ENCODE measurements at places on chromosomes 2 and 18.

- DNase-seq = no peak
These were observed 13.1 kb upstream of the LRATD1 start for GRCh38 chr2:14619441-14619840.

- no peak for DNase-seq
These were observed 33.6 kb upstream of the DOK6 start for GRCh38 chr18:69367104-69367503.

DNA sequence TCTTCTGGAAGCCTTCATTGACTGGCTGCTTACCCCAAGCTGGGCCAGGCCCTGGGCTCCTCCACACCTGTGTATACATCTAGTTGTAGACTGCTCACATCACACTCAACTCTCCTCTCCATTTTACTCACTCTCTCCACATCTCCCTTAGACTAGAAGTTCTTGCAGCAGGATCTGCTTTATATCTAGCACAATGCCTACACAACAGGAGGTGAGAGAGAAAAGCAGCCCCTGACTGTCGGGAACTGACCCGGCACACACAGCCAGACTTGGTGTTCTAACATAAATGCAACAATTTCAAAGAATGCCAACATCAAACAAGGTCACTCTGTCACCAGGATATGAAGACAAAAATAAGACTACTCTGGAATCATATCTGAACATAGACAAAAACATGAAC, 5.9 kb downstream of the KIDINS220 start:
- DNase-seq = no peak

- no peak for DNase-seq
These were observed 226.4 kb upstream of the VWC2L start for GRCh38 chr2:214184461-214184860.

- no peak for DNase-seq
These were observed 1.5 kb upstream of the RRM2 start for GRCh38 chr2:10120877-10121574.

- DNase-seq = peak; percentile 44
These were observed 1.9 kb downstream of the CTLA4 start for GRCh38 chr2:203869223-203870042.

GRCh38 chr2:159137511-159138241, 148.8 kb downstream of the WDSUB1 start:
- DNase-seq = no peak

DNA sequence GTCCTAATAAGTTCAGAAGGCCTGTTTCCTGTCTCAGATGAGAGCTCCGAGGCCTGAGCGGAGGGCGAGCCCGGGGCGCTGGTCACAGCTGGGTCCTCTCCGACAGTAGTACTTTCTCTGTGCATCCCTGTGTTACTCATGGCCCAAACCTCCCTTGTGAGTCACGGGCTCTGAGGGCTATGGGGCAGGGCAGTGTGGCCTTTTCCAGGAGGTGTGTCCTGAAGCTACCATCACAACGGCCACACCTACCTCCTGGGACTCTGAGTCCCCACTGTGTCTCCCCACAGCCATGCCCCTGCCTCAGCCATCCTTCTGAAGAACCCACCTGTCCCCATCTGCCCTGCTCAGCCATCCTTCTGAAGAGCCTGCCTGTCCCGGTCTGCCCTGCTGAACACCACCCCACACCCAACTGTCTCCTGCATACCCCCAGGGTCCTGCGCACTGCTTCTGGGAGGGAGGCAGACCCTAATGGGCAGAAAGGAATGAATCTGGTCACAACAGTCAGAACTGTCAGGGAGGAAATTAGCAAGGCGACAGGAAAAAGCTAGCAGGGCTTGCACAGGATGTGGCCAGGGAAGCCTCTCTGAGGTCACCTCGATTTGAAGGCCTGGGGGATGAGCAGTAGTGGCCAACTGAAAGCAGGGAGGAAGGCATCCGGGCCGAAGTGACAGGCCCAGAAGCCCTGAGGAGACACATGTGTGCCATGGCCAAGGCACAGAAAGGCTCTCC, 145.4 kb upstream of the RIOK3 start:
- DNase-seq = no peak

DNA sequence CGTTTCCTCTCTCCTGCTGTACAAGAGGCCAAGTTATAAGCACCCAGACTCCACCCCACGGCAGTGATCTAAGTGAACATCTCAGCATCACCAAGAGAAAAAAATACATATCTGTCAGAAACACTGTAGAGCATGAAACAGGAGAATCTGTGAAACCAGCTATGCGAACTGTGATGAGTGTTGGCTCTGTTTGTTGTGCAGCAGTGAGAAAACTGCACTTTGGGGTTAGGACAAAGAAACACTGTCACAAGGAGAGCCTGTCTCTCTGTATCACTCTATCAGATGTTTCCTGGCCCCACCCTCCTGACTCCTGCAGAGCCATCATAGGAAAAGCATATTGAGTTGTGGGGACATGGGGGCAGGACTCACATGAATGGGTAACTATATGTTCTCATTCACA, 87.1 kb downstream of the LAMA3 start:
- no peak for DNase-seq

- DNase-seq = no peak
These were observed 25.1 kb downstream of the DNPEP start for GRCh38 chr2:219362524-219363164.

DNA sequence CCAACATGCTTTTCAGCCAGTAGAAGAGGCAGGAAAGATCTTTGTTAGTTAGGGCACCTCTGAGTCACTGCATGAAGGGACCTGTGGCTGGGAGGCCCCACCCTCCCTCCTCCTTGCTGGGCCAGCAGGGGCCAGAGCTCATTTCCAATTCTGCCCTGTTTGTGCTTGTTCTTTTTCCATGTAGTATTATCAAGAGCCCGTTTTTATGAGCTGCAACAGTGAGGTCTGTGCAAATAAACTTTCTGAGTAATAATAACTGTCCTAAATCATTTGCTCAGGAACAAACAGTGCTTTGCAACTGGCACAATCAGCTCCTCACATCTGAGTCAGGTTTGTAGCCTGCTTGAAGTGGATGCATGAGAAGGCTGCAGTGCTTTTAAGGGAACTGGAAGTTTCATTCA, 128.0 kb downstream of the ARL4C start:
- peak; percentile 53 for DNase-seq

GRCh38 chr2:16952368-16952767, 286.7 kb upstream of the CYRIA start:
- DNase-seq = no peak

- no peak for DNase-seq
These were observed 382.2 kb upstream of the TRIB2 start for GRCh38 chr2:12334412-12334966.

GRCh38 chr2:48633143-48633542, 15.5 kb downstream of the GTF2A1L start:
- no peak for DNase-seq

DNA sequence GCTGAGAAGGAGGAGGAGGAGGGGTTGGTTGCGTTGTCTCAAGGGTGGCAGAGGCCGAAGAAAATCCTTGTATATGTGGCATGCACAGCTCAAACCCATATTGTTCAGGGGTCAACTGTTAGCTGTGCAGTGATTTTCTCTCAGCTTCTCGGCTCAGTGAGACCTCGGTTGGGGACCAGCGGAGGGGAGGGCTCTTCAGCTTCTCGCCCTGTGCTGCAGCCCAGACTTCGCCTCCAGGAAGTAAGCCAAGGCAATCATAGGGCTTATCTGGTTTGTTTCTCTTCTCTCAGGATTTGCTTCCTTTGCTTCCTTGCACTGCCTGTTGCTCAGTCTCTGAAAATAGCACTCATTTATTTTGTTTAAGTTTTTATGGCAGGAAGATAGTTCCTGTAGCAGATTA, 85.5 kb downstream of the SOWAHC start:
- no peak for DNase-seq

DNA sequence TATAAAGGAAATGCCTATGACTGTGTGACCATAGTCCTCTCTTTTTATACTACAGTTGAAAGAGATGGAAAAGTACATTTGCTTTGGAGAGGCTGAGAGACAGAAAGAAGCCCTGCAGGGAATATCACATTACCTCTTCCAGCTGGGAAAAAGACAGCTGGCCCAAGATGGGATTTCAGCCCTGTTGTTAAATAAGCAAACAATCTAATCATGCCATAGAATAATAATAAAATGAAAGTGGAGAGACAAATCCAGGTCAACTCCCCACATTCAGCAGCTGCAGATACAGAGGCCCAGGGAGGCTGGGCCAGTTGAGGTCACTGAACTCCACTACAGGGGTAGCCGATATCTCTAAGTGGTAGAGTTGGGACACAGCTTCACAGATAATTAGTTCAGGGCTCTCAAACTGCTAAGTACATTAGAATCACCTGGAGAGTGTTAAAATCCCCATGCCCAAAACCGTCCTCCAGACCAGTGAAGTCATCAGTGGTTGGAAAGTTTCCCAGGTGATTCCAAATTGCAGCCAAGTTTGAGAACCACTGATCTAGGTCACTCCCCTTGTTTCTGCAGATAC, 81.9 kb downstream of the MOGAT1 start:
- DNase-seq = no peak

DNA sequence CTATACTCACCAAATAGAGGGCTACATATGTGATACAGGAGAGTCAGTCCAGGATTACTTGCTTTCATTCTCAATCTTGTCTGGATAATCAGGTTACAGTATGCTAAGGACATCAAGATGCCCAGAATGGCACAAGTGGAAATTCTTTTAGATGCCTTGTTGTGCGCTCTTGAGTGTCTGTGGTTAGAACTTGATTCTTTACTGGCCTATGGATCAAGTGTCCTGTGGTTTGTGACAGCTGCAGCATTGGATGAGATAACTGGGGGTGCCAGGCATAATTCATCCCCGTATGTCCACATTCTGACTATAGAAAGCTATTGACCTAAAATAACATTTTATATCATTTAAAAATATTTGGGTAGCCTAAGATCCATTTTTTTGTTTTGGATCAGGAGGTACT, 40.1 kb downstream of the CDC42EP3 start:
- DNase-seq = no peak

GRCh38 chr2:102114290-102114721, 28.2 kb upstream of the IL1R1 start:
- no peak for DNase-seq

DNA sequence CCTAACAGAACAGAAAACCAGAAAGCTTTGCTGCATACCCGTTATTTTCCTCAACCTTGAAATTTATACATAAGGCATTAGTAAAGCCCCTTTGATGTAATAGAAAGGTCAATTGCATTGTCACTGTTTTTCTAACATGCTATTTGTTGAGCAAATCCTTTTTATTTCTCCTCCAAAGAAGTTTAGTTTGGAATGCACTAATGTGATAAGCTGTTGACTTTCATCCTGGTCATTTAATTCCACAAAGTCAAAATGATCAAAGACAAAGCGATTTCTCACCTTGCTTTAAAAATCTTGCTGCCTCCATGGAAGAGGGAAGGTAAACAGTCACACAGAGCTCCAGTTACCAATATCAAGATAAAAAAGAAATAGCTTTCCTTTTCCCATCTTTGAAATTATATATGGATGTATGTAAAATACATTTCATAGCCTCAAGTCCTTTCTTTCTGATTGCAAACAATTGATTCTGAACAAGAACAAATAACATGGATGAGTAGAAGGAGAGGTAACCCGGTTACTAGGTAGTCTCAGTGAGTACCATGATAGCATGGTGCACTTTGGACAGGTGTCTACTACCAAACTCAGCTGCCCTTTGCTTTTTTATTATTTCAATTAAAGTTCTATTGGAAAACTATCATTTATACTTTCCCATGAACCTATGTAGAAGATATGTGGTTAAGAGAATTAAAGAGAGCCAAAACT, 452.7 kb downstream of the STK39 start:
- DNase-seq = no peak

GRCh38 chr18:22463076-22463475, 45.4 kb upstream of the CTAGE1 start:
- DNase-seq = no peak

GRCh38 chr2:178412047-178412446, 38.9 kb downstream of the PRKRA start:
- DNase-seq = no peak

DNA sequence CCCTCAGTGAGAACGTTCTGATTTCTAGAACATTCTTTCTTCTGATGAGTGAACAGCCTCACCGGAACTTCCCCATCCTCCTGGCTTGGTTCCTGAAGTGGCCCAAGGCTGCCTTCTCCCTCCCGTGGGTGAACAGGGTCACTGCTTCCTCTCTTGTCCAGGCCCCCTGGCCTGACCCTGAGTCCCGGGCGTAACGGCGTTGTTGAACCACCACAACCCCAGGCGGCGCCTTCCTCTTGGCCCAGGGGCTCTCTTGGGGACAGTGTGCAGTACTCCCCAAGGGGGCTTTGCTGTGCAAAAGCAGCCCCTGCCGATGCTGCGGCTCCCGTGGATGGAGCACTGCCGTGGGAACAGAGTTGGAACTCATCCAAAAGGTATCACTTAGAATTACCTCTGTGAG, 147.2 kb downstream of the TSN start:
- no peak for DNase-seq

DNA sequence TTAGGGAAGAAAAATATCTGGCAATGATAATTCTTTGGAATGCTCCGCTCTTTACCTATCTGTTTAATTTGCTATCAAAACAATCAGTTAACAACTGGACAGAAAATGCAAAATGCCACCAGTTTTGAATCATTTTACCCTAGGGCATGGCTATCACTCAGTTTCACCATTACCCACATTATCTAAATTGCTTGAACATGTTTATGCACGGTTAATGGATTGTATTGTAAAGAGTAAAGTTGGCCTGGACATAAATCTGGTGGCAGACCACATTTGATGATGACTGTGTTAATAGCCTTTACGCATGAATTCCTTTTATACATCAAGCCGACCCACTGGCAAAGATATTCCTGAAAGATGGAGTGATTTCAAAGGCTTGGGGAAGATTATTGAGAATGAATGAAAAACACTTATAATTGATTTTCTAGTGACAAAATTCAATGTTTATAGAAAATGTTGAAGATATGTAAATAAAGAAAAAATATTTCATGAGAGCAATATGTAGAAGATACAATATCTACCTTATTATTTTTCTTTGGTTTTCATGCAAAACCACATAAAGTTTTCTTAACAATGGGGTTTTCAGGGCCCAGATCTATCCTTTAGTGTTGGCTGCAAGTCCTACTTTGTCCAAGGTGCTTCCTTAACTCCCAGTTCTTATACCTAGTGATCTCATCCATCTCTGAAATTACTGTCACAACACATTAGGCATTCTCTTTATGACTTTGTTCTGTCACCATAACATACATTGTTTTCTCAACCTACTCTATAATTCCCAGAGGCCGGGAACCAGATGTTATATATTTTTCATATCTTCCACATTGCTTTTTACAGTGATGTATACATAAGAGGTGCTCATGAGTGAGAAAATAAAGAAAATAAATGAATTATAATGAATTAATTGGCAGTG, 265.1 kb downstream of the RIT2 start:
- DNase-seq = no peak
